ENCODE measurements at places on chromosomes 4 and X.
A peak's percentile ranks its signal among the peaks of the same experiment; 100 is the strongest.

- no peak for DNase-seq
Observed at GRCh38 chr4:78558410-78558809, 6.8 kb downstream of the ANXA3 start.

DNA sequence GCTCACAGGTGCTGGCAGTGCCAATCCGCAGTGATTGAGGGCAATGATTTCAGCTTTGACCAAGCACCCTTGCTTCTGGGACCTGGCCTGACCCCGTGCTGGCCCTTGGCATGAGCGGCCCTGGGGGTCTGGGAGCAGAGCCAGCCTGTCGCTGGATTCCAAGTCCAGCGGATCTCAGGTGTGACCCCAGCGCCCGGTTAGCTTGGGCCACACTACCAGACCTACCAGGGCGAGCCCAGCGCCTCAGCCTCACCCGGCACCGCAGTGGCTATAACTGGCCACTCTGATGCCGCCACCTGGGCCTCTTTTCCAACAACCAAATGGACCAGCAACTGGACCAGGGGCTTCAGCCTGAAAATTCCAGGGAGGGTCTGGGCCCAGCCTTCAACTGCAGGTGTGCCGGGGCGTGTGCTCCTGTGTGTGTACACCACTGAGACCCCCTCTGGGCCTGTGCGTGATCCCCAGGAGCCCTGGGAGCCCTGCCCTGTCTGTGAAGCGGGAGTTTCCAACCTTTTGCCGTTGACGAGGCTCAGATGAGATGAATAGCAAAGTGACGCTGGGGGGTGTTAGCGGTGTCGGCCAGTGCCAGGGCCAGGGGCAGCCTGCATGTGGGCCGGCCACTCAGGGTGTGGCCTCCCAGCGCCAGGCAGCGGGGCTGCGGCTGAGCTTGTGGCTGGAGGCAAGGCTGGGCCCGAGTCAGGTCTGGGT, 658 bp downstream of the SH3TC1 start:
- DNase-seq: no peak

GRCh38 chrX:12951595-12951975, 23.3 kb upstream of the TMSB4X start:
- no peak for DNase-seq

DNA sequence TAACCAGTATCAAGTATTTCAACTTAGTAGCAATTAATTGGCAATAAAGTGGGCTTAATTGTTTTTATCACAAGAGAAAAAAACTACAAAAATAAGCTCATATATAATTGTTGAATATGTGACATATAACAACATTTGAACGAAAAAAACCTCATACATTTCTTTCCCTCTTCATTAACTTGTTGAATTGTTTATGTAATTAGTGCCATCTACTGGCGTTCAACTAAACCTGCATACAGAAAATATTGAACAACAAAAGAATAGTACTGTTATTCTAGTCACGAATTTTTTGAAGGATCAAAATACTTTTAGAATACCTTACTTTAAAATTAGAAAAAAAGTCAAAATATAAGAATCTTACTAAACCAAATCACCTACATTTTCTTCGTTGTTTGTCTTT, 586.5 kb upstream of the FTHL17 start:
- peak; percentile 9 for DNase-seq

- DNase-seq: no peak
Observed at GRCh38 chr4:102791318-102791835, 30.6 kb upstream of the MANBA start.

- DNase-seq: no peak
Observed at GRCh38 chrX:144730471-144730870, 516.8 kb upstream of the SPANXN1 start.

GRCh38 chr4:54683616-54684346, 26.0 kb downstream of the KIT start:
- DNase-seq: peak; percentile 37

DNA sequence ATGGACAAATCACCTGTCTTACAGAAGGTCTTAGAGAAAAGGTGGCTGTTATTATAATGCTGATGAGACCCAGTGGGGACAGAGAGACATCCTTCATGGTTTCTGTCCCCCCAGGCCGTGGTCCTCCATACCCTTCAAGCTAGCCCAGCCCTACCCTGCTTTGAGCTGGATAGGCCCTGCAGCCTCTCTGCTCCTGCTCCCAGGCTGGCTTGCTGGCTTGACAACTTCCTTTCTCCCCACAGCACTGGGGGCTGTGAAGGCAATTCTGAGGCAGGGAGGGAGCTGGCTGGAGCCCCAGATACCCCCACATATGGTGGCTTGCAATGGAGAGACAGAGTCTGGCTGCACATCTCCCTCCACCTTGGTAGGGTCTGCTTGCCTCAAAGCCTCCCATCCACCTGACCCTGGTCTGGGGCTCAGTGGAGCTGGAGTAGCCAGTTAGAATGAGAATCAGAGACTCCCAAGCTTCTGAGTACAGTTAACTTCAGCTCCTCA, 118.2 kb downstream of the PJA1 start:
- DNase-seq: no peak

- DNase-seq: peak; percentile 37
Observed at GRCh38 chr4:138113819-138114400, 128.2 kb downstream of the SLC7A11 start.

DNA sequence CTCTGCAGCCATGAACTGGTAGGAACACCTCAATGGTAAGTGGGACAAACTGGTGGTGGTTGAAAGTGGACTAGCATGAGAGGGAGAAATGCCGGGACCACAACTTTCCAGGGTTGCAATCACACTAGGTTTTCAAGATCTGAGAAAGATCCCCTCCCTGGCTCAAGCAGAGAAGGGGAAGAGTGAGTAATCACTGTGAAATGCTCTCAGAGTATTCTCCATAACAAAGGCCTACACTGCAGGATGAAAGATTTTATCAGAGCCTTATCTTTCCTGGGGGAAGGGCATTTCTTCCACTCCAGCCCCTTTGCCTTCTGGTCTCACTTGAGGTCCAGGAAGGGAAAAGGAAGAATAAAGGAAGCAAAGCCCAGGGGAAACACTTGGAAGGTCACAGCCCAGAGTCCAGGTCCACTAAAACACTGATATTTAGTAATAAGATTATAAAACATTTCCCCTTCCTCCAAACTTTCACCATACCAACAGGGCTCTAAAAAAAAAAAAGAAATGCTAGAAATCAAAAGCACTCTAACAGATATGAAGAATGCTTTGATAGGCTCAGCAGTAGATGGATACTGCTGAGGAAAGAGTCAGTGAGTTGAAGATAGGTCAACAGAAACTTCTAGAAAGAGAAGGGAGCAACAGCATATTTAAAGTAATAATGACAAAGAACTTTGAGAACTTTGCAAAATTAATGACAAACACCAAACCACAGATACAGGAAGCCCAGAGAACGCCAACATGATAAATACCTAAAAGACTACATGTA, 95.9 kb downstream of the WDFY3 start:
- DNase-seq: peak; percentile 50

GRCh38 chr4:89868999-89869589, 25.6 kb upstream of the MMRN1 start:
- no peak for DNase-seq

GRCh38 chr4:77268108-77268507, 111.1 kb downstream of the CCNG2 start:
- no peak for DNase-seq

DNA sequence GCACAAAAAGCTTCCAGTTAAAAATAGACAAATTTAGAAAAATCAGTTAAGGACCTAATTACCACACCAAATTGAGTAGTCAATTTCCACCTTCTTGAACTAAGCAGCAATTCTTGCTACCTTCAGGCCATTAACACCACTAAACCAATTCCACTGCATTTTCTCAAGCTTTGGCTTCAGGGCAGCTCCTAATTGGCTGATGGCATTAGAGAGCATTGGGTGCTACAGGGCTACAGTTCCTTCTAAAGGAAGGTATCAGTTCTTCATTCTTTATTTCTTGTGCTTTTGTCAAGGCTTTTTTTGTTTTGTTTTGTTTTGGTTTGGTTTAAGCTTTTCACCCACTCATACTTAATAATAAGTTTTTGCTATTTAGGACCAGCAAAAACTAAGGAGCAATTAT, 90.2 kb upstream of the FAM241A start:
- DNase-seq: no peak

DNA sequence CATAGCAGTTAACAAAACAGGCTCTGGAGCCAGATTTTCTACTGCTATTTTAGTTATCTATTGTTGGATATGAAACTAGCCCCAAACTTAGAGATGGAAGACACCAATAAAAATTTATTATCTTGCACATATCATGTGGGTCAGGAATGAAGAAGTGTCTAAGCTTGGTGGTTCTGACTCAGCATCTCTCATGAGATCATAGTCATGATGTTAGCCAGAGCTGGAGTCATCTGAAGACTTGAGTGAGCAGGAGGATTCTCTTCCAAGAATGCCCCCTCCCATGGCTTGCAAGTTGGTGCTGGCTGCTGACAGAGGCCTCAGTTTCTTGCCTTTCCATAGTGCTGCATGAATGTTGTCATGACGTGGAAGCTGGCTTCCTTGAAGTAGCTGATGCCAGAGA, 68.2 kb upstream of the TAPT1 start:
- DNase-seq: peak; percentile 37

GRCh38 chr4:64642936-64643335, 233.7 kb upstream of the TECRL start:
- DNase-seq: no peak

DNA sequence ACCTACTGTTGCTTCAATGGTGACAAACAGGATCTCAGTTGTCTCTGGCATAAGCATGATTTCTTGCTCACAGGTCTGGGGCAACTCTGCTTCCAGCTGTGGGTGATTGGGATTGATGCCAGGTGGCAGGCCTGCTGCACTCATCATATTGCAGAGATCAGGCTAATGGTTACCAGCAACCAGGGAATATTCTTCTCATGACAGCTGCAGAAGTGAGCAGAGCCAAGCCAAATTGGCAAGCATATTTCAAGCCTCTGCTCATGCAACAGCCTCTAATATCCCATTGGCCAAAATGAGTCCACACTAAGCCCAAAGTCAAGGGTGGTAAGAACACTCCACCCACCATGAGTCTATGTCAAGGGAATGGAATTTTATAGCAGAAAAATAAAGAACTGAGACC, 26.7 kb upstream of the TBC1D19 start:
- DNase-seq: peak; percentile 93

DNA sequence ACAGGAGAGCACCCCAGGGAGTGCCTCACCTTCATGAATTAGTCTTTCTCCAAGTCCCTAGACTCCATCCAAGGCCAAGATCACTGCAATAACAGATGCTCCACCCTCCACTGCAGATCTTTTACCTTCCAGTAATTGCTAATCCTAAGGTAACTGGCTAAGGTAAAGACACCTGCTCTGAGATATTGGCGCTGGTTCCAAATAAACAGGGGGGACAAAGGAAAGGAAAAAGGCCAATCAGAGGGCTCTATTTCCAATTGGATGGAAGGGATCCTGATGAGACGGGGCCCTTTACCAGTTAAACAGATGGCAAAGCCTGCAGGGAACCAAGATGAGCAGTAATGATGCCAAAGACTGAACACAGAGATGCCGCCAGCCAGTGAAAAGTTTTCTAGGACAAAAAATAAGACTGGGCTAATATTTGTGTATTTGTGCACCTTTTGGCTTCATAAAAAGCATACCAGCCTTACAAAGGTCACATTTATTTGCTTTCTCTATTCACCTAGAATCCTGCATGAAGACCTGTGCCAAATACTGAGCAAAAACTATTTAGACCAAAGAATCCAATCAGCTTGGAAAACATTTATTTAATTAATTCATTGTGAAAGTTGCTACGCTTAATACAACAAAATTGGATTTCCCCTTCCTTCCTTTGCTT, 148.5 kb downstream of the PPP3CA start:
- DNase-seq: no peak

GRCh38 chrX:111492085-111492484, 19.4 kb upstream of the SERTM2 start:
- no peak for DNase-seq

DNA sequence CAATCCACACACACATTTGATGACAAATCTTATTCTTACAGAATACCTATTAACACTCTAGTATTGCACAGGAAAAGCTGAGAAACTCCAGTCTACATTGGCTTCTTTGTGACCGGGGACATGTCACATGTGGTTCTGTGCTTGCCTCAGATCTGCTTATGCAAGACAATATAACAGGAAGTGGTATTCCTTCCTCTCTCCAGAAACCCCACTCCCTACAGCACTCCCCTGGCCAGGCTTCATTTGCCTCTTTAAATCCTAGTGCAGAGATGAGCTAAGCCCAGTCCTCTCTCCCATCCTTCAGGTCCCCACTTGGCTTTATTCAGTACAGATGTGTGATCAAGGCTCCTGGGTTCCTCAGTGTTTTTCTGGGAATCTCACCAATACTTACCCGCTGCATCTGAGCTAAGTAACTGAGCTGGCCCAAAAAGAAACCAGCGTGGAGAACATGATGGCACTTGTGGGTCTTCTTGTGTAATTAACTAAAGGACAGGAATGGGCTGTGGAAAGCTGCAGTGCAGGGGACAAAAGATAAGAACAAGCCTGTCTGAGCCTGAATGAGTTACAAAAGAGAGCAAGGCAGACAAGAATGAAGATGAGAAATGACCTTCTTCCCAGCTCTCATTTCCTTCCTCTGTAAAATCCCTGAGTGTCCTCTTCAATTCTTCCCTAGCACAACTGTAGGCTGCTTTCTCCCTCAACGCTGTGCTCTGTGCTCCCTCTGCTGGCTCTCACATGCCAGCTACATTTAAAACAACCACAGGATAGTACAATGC, 105.6 kb downstream of the HNRNPD start:
- DNase-seq: peak; percentile 75

DNA sequence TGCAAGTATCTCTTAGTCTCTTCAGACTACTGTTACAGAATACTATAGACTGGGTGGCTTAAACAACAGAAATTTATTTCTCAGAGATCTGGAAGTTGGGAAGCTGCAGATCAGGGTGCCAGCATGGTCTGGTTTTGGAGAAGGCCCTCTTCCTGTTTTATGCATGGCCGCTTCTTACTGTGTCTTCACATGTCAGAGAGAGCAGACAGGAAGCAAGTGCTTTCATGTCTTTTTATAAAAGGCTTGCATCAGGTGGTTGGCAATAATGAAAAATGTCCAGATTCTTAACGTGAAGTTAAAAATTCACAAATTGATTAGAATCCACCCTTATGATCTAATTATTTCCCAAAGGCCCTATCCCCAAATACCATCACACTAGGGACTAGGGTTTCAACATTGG, 284.9 kb downstream of the RPA4 start:
- DNase-seq: no peak

GRCh38 chr4:64617800-64618199, 208.6 kb upstream of the TECRL start:
- DNase-seq: no peak

- DNase-seq: no peak
Observed at GRCh38 chr4:4529392-4529791, 12.5 kb downstream of the STX18 start.

GRCh38 chrX:50579955-50580354, 109.3 kb upstream of the DGKK start:
- DNase-seq: peak; percentile 43

GRCh38 chr4:181046809-181047208, 1196.4 kb upstream of the TENM3 start:
- DNase-seq: no peak

DNA sequence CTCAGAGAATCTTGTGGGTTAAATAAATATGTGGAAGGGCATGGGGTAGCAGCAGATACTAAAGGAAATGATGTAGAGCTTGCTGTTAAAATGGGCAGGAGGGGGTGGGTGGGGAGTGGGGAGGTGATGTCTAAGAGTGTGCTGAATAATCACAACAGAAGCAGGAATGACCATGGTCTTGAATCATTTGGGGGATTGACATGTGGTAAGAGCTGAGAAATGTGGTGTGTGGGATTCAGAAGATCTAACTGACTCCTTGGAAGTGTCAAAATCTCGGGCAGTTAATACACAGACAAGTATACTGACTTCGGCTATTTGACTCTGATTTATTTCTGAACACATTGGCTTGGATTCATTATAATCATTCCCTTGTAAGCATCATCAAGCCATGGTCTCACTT, 6.8 kb downstream of the VGLL1 start:
- DNase-seq: no peak
